ENCODE measurements at places on chromosomes 5 and 9. TPM values are rescaled to one million over a fixed set of nuclear protein-coding genes. Genes with fewer than 3 reads are reported as not detected.

- no peaks in the 10 kb centered on the region for H3K4me1 ChIP-seq
- H3K36me3 ChIP-seq, result no peaks in the 10 kb centered on the region
- H3K27me3 ChIP-seq, result no peaks in the 10 kb centered on the region
- no peak for DNase-seq
- no peak overlapping the region for H3K27ac ChIP-seq
- H3K4me3 ChIP-seq, result no peak overlapping the region
Measured at GRCh38 chr5:166329149-166329800, 1962.2 kb upstream of the WWC1 start.

Gene CLIC3
- total RNA-seq, result 9.7 TPM

Gene CD74
- total RNA-seq, result 2,756 TPM

Gene EQTN
- total RNA-seq, result not detected

Gene MLANA
- total RNA-seq, result not detected

- no peaks in the 10 kb centered on the region for H3K27me3 ChIP-seq
- H3K27ac ChIP-seq, result no peak overlapping the region
- peaks cover under 1% of the 10 kb centered on the region for H3K4me1 ChIP-seq
- H3K36me3 ChIP-seq, result no peaks in the 10 kb centered on the region
Measured at GRCh38 chr5:107424491-107424890, 246.2 kb downstream of the EFNA5 start.
